ENCODE measurements at places on chromosomes 12 and 14.

DNA sequence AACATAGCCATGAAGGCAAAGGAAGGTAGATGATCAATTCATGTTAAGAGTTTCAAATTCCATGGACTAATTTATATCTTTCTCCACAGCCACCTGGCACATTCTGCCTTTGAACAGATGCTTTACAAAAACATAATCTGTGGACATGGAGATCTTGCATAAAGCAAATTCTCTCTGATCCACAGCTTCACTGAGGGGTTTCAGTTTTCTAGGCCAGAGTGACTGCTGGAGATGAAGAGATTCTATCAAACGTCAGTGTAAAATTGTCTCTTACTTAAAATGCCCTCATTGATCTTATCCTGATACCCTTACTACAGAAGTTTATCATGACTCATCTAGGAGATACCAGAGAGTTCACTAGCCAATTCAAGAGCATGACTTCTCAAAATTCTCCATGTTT is 291.6 kb downstream of the DAD1 start:
- no peak for DNase-seq

DNA sequence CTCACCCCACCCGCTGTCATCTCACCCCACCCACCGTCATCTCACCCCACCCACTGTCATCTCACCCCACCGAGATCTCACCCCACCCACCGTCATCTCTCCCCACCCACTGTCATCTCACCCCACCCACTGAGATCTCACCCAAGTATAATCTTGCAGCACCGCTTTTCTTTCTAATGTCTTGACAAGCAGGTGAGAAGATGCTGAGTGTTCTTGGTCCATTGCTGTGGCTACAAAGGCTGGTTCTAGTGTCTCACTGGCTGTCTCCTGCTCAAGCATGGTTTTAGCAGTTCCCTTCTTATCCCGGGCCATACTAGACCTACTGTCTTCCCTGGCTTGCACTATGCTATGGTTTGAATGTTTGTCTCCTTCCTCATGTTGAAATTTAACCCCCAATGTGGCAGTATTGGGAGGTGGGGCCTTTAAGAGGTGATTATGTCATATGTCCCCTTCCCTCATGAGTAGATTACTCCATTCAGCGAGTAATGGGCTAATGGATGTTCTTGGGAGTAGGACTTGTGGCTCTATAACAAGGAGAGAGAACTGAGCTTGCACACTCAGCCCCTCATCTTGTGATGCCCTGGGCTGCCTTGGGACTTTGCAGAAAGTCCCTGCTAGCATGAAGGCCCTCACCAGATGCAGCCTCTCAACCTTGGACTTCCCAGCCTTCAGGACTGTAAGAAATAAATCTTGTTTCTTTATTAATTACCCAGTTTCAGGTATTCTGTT is 47.7 kb upstream of the PPP2R5C start:
- no peak for DNase-seq

GRCh38 chr12:114401328-114402083 is 4.4 kb downstream of the TBX5 start:
- no peak for DNase-seq

DNA sequence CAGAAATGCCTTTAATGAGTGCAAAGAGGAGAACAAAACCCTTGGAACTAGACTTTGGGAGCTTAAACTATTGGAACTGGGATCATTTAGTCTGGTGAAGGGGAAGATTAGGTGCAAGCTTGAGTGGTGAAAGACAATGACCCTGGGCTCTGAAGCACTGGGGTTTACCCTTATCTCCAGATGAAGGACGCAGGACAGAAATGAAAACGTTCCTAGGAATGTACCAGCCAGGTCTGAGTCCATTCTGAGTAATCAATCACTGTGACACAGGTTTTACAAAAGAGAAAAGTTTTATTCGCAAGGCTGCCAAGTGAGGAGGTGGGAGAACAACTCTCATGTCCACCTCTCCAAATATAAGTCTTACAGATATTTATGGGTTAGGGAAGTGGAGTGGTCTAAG is 249.1 kb downstream of the LRIG3 start:
- DNase-seq: no peak

- no peak for DNase-seq
These were observed 54.3 kb upstream of the RIN3 start for GRCh38 chr14:92459030-92459949.

DNA sequence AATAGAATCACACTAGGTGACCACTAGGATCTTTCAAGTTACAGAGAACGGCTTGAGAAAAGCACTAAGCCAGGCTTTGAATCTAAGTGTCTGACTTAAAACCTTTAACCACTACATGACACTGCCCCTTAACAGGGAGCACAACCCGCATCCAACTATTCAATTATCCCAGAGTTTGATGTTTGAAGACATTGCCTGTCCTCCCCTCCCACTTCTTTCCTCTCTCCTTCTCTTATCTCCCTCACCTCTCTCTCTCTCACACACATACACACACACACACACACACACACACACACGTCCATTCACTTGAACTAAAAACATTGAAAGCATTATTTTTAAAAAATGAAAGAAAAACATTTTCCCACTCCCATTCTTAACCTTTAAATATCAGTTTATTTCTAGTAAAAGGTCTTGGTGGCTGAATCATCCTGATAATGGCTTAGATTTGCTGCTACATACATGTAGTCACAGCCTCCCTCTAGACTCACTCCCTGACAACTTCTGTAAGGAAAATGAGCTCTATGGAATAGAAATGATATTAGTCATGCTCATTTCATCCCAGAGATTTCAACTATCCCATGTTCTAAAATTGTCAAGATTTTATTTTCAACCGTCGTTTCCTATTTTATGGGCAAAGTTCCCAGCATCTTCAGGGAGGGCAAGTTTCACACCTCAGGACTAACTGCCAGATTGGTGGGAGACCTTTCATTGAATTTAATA is 53.5 kb upstream of the RAP1B start:
- no peak for DNase-seq

Data from activated naive CD4-positive, alpha-beta T cell treated with anti-CD3 and anti-CD28 coated beads, Interleukin-2, amount 10 ng/mL, durations not matched to agents 7 days and 5 days (primary cell).